Right forelimb (tissue), 1 donor: ENCODE measurements at places on chromosomes 7 and 10.

GRCh38 chr10:85864868-85865526 is 501.6 kb downstream of the GRID1 start:
- DNase-seq = no peak

- DNase-seq = no peak
These were observed 118.2 kb upstream of the PPIF start for GRCh38 chr10:79229071-79229541.

DNA sequence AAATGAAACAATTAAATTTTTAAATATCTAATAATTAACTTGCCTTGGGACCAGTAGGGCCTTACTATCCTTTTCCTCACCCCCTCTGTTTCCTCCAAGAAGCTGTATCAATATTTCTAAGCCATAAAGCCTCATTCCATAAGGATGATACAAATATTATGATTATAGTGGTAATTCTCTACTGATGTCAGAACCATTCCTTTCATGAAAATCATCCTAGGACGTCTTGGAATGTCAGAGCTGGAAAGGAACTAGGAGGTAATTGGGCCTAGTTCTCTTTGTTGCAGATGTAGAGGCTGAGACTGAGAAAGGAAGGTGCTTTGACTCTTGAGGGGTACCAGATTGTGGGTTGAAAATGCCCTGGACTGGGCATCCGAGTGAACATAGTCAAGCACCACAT is 766.7 kb upstream of the GHITM start:
- DNase-seq = no peak

- DNase-seq = no peak
These were observed 197.1 kb downstream of the PHTF2 start for GRCh38 chr7:77995717-77996116.

GRCh38 chr7:74226633-74227032 is 16.8 kb downstream of the LAT2 start:
- no peak for DNase-seq
